ENCODE measurements at places on chromosomes 5 and 9.
A peak's percentile ranks its signal among the peaks of the same experiment; 100 is the strongest.

- DNase-seq, result no peak
Observed at GRCh38 chr9:125983681-125984080, 236.5 kb downstream of the PBX3 start.

GRCh38 chr5:89374144-89374784, 491.3 kb upstream of the MEF2C start:
- DNase-seq, result no peak

GRCh38 chr5:140298183-140298601, 4.7 kb downstream of the PFDN1 start:
- no peak for DNase-seq

GRCh38 chr5:177474846-177475562, 1.6 kb upstream of the DBN1 start:
- no peak for DNase-seq

DNA sequence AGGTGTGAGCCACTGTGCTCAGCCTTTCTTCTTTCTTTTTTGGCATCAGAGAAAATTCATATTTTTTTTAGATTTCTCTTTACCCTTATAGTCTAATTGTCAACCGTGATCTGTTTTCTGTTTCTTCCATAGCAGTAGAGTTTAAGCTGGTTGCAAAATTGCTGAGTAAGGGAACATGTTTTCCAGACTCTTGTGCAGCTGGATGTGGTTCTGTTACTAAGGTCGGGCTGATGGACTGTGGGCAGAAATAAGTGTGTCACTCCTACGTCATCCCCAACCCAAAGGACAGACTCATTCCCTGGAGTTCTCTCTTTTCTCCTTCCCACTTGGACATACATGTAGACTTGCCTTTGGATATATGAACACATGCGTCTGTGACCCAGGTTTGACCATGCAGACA, 64.1 kb upstream of the GOLM1 start:
- no peak for DNase-seq

GRCh38 chr9:27227192-27227591, 69.8 kb downstream of the EQTN start:
- no peak for DNase-seq

- DNase-seq, result no peak
Observed at GRCh38 chr5:157506066-157506590, 46.1 kb downstream of the NIPAL4 start.

DNA sequence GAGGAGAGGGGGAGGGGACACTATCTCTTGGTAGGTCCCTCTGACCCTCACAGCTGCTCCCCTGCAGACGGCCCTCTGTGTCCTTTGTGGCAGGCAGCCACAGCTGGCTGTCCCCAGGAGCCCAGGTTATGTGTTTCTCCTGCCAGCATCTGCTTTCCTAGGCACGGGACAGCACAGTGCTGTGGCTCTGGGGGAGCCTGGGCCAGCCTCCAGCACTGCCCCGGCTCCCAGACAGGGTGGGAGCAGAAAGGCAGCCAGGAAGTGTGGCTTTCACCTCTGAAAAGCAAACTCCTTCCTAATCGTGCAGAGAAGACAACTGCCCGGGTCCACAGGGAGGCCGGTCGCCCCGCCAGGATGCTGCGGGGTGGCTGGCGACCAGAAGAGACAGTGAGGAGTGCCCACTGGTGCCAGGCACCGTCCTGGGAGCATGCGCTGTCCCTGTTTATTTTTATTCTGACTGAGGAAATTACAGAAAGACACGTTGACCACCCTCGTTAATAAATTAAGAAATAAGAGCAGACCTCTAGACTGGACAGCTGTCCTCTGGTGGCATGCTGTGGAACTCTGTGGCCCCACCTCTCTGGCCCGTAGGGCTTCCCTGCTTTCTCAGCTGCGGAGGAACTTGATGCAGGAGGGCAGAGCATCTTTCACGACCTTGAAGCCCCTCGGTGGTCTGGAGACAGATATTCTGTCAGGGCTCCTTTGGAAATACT, 240.3 kb downstream of the FANCC start:
- no peak for DNase-seq

- DNase-seq, result no peak
Observed at GRCh38 chr5:89560696-89561095, 677.7 kb upstream of the MEF2C start.

DNA sequence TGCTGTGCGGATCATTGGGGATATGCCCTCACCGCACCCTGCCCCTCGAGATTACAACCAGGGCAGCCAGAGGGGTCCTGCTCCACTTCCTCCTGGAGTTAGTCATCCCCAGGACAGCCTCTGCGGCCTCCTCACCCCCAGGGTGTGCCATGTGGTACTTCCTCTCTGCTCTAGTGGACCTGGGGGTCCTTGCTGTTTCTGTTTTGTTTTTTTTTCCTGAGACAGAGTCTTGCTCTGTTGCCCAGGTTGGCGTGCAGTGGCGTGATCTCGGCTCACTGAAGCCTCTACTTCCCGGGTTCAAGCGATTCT, 5.2 kb upstream of the FCN1 start:
- DNase-seq, result peak; percentile 50

GRCh38 chr9:126373241-126373640, 46.6 kb downstream of the MVB12B start:
- no peak for DNase-seq

DNA sequence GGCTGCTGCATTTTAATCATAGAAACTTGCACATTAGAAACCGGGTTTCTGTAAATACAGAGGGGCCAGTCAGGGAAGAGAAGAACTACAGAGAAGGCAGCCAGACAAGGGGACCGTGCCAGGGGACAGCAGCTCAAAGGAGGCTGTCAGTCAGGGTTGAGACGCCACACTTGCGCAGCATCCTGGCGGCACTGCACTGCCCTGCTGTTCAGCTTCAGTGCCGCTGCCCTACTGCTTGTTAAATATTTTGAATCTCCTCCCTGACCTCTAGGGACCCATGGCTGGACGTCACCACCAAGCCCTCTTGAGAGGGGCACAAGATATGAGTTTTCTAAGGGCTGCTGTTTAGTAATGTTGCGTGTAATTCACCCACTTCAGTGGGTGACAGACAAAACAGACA, 43.6 kb upstream of the ZBTB43 start:
- DNase-seq, result no peak

DNA sequence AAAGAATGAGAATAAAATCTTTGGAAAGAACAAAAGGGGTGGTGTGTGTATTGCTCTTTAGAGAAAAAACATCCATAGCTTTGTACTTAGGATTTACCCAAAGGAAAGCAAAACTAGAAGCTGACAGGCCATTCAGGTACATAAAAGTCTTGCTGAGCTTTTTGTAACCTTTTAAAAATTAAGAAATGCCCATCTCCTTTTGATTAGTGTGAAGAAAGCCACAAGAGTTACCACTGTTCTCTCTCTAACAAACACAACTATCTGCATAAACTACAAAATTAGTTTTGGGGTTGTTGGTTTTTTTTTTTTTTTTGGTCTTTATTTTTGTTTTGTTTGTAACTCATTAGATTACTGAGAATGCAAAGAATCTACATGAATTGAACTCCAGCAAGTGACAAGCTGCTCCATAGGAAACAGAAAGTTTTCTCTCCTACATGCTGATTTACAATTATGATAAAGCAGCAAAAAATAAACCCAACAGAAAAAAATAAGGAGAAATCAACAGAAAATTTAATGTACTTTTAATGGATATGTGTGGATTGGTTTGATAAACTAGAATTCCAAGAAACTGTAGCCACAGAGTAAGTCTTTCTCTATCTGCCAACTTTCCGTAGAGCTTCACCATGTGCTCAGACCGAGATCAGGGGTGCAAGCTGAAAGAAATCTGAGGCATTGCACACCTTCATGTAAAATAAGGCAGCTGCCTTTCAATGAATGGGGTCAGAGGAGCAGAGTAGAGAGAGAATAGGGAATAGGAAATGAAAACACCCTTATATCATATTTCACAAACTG, 12.3 kb downstream of the BAAT start:
- DNase-seq, result no peak

DNA sequence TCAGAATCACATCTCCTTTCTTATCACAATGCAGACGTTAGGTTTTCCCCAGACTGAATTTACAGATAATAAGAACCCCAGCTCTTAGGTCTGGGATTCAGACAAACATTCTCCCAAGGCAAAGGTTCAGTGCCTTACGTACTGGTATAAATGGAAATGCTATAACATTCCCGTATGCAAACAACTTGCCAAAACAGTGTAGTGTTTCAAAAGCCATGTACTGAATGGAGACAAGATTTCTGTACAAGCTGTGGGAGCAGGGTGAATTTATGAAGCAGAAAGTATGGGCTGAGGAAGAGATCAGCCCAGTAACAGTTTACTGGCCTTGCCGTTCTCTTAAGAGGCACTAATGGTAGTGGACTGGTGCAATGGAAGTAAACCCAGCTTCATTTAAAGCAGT, 225.5 kb upstream of the ZNF462 start:
- DNase-seq, result no peak

- DNase-seq, result no peak
Observed at GRCh38 chr9:134089972-134090371, 22.1 kb upstream of the BRD3 start.

DNA sequence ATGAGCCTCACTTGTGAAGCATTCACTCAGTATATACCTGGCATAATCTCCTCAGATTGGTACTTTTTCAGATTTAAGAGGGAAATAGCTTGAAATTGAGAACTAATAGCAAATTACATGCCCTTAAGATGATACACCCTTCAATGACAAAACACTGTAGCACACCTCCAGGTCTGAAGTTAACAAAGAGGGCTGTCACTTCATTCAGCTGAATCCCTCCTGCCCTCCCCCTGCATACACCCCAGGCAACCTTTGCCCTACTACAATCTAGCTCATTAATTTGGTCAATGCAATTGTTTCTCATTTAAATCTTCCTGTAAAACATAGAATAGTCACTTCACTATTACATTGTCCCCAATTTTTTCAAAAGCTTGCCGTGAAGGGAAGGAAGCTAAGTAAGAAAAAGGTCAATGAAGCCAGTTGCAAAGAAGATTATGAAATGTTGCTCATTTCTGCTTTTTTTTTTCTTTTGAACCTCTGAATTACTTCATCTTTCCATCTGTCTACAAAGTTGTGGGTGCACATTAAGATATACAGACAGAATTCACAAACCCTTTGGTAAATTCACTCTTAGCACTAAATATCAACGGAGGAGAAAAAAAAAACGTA, 294.8 kb upstream of the PTGER4 start:
- no peak for DNase-seq

DNA sequence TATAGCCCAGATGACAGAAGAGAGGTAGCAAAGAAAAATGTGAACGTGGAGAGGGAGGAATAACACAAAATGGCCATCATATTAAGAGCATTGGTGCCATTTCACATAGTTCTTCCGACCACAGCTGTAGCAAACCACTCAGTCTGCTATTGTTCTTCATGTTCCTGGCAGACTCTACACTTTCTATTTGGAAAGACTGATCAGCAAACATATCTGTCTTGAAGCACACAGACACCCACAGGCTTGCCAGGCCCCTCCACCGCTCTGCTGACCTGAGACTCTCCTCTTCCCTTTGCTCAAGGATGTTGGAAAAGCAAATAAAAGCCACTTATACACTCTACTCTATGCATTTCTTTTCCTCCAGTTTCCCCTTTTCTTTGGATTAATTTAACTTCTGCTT, 298.0 kb downstream of the FBXL7 start:
- DNase-seq, result no peak

DNA sequence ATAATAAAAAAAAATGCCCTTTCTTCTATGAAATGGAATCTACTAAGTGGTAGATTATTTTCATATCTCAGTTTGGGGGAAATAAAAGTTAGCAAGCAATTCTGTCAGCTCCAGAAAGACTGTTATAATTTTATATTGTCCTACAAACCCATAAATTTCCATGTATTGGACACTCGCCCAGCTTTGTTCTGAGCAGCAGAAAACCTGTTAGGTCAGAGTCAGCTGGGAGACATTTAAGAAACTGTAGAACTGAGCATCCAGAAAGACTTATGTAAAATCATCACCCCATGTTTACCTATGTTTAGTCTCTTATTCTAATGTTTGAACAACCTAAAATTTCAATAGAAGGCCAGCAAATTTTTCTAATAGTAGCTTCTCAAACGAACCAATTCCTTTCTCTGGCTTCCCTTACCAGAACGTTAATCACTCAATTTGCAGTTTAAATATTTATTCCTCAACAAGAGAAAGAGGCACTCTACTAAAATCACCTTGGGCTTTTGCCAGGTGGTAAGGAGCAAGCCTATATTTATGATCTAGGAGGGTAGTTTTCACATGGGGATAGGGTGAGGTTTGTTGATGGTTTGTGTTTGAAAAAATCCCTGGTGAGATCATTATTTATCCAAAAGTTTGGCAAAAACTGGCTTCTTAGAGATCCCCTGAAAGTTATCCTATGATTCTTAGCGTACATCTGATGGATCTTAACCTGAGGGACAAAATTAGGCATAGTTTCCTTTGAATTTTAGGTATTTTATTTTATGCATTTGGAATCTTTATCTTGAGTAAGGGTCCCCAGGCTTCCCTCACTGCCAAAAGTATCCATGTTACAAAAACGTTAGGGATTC, 34.4 kb downstream of the MACROH2A1 start:
- DNase-seq, result no peak

DNA sequence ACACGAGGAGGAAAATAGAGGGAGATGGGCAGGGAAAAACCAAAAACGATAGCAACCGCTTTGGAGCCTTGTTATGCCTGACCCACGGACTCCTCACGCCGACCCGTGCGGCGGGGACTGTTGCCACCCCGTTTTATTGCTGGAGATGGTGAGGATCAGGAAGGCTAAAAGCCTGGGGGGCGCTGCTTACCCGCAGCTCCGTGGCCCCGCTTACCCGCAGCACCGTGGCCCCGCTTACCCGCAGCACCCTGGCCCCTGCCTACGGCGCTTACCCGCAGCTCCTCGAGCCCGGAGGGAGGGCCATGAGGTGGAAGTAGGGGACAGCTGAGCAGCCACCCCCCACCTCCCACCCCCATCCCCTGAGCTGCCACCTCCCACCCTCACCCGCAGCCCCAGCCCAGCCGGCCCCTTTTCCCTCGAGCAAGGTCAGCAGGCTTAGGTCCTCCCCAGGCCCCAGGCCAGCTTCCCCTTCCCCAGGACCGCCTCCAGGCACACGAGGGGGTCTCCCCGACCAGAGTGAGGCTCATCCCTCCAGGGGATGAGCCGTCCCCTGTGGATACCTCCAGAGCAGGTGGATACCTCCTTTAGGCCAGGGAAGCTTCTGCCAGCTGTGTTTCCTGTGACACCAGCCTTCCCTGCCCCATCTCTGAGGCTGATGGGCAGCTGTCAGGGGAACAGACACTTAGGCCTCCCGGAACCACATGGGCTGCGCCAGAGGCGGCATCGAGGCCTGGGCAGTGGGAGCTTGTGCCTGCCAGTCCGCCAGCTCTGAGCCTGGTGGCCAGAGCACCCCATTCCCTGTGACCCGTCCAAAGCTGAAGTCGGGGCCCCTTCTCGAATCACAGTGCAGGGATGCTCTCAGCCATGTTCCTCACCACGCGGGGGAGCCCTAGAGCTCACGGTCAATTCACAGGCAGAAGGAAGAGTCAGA, 92.3 kb downstream of the LMX1B start:
- DNase-seq, result peak; percentile 67

DNA sequence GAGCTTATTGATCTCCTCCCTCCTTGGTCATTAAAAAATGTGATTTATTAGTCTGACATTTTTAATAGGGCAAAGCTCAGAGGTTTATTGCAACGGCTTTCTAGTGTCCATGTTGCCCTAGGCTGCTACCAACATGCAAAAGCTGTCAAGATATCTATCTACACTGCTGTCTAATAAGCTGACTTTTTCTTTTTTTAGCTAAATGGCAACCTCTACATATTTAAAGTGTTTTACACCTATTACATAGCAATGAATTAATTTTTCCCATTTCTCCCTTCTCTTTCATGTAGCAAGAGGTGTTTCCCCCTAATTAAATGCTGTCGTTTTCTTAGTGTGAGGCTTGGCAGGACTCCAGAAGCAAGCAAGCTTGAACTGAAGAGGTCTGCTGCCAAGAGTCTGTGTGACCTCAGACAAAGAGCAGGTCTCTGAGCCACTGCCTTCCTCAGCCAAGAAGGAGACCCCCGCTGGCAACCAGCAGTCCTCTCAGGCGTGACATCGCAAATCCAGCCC, 79.4 kb downstream of the GAS1 start:
- DNase-seq, result no peak
